ENCODE measurements at places on chromosomes 7 and 10.

DNA sequence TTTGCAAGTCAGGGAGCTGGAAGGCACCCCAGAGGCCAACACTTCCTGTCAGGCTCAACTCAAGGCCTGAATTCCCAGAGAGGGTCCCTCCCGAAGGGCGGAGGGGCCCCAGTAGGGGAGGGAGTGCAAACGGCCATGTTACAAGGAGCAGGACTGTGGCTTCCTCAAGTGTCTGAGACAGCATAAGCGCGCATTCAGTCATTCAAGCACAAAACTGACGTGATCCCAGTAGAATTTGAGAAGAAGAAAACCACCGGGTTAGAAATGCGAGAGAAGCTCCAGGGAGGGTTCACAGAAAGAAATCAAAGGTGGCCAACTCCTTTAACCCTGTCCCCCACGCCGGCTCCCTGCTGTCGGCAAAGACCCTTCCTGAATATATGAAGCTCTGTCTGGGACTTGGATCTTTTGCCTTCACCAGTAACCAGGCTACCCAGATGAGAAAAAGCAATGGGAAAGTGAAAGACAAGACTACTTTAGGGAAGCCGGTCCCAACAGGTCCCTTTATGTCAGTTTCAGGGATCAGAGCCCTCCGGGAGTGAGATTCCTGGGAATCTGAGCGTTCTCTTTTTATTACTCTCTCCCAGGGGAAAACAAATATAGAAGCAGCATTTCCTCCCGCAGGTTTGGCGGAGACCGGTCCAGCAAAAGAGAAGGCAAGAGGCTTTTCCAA is 1.3 kb downstream of the AFAP1L2 start:
- no peak for DNase-seq

DNA sequence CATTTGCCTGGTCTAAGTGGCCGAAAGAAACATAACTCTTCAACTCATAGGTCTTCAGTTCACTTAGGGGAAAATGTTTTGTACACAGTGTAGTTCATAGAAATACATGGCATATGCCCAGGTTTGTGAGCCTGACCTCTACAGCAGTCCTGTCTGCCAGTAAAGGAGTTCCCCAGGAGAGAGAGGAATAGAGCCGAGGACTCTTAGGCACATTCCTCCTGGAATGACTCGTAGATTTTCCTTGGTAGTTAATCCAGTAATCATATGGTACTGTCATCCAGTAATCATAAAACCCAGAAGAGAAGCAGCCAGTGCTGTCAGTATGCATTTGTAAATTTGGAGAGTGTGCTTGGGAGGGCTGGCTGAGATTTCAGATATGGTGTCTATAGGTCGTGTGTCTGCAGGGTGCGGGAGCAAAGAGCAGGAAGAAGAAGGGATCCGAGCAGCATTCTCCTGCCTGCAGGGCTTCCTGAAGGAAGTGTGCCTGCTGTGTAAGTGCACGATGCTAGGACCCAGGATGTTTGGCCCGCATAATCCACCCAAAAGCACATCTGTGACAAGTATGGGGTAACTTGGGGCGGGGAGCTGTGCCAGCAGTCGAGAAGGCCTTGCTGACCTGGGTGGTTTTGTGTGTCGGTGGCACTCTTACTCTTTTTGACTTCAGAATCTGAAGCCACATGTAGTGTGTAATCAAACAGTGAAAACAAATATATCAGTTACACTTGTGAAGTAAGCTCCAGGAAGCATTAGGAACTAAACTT is 13.9 kb downstream of the EIF4H start:
- DNase-seq, result peak; percentile 30

DNA sequence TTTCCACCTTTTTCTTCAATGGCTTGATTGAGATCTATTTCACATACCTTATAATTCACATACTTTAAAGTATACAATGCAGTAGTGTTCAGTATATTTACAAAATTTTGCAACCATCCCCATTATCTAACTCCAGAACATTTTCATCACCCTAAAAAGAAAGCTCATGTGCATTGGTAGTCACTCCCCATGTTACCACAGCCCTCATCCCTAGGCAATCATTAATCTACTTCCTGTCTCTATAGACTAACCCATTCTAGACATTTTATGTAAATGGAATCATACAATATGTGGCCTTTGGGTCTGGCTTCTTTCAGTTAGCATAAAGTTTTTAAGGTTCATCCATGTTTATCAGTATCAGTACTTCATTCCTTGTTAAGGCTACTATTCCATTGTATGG is 214.2 kb downstream of the WDR11 start:
- DNase-seq, result no peak

DNA sequence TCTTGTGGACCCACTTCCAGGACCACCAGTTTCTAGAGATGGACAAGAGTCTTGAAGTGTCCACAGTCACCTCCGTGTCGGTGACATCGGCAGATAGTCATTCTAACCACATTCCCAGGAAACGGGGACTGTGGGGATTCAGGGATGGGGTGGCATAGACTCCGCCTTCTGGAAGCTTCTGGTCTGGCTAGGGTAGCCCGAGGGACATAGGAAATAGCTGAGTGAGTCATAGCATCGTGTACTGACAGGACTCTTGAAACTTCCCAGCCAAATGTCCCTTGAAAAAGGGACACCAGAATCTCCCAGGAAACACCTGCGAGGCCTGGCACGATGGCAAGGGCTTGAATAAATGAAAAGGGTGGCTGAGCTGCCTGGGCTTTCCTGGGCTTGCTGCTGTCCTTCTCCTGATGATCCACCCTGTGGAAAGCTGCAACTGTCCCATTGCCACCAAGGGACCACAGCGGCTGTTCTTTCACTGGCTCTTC is 84.1 kb upstream of the LRRC4 start:
- DNase-seq, result no peak

DNA sequence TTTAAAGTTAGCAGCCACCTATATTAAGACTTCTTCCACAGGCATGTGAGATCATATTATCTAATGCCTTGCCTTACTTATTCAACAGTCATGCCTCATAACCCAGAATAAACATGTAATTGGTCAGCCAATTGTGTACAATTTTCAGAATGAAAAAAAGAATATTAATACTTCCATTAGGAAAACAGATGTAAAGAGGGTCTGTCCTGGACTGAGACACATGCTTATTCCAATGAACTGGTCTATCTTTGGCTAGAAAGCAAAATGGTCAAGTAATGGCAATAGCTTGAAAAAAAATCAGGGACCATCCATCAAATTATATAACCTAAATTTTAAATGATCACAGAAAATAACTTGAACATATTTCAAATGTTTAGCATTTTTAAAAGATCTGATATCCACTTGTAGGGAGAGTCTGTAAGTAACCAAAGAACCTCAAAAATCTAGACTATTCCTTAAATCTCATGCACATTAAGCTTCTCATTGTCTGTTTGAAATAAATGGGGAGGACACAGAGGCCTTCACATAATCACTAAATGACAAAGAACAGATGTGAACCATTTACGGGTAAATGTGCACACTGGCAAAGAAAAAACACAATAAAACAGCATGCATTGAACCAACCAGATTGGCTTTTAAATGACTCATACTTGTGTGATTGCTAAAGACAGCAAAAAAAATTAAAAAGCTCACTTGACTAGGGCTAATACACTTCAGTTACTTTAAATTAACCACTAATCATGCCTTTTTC is 568.8 kb upstream of the PCDH15 start:
- DNase-seq, result peak; percentile 76
